ENCODE measurements at places on chromosomes 13 and 19.

GRCh38 chr19:47842941-47843340, 16.1 kb upstream of the TPRX2 start:
- no peak for DNase-seq

DNA sequence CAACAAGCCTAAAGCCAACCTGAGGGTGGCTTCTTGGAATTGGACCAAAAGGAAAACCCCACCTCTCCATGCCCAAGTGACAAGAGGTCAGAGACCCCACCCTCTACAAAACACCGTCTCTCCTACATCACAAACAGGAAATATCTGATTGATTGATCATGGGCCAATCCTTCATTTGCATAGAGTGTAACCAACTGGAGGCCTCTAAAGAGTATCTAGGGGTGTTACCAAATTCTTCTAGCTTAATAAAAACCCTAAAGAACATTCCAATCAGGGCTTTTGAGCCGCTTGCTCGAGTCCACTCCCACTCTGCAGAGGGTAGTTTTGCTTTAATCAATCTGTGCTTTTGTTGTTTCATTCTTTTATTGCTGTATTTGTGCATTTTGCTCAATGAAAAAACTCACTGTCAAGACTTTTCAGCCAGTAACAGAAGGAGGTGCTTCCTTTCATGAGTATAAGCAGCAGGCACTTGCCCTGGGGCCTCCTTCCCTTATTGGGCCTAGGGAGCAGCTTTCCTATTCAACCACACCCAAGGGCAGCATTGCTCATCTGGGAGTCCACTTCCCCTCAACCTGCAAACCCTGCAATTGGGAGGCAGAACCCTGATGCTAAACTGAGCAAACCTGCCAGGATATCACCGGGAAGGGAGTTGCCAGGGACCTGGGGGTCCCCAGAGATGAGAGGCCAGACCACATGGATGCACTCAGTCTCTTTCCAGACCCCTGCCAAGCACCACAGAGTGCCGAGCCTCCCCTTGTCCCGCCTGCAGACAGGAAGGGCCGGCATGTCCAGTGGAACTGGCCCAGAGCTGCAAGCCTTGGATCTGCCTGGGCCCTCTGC, 154.3 kb upstream of the VSTM2B start:
- DNase-seq = no peak

DNA sequence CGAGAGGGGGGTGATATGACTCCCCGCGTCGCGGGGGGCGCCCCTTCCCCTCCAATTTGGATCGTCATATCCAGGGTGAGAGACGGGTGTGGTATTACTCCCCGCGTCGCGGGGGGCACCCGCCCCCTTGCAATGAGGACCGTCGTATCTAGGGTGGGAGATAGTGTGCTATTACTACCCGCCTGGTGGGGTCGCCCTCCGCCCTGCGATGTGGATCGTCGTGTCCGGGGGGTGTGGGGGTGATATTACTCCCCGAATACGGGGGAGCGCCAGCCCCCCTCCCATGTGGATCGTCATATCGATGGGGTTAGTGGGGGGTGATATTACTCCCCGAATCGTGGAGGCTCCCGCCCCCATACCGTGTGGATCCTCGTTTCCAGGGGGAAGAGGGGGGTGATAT, 29.2 kb upstream of the RGCC start:
- DNase-seq = no peak

DNA sequence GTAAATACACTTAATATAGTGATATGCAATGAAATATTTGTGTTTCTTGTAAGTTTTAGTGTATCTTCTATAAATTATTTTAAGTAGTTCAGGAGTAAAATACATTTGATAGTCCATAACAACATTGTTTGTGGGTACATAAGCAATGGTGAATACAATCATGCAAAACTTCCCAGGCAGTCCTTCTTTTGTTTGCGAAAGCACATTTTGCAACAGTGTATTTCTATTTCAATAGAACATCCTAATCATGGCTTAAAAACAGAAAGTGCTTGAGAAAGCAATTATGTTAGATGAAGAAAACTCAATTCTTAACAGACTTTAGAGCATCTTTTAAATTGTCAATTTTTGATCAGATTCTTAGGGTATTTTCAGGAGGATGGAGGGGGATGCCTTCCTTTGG, 155.6 kb downstream of the POSTN start:
- DNase-seq = no peak

DNA sequence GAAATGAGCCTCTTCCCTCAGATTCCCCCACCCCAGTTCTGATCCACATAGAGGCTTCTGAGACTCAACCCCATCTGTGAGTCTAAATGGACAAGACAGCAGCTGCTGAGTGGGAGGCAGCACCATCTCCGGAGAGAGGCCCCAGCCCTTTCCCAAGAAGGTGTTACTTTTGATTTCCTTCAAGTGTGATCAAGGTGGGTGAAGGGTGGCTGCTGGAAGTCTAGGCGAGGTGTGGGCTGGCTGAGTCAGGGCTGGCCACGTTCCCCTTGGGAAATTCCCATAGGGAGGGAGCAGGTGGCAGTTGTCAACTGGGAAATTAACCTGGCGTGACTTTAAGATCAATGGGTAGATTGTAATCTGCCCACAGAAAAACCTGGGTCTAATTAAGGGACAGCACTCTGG, 148.0 kb downstream of the FOXO1 start:
- DNase-seq = no peak

DNA sequence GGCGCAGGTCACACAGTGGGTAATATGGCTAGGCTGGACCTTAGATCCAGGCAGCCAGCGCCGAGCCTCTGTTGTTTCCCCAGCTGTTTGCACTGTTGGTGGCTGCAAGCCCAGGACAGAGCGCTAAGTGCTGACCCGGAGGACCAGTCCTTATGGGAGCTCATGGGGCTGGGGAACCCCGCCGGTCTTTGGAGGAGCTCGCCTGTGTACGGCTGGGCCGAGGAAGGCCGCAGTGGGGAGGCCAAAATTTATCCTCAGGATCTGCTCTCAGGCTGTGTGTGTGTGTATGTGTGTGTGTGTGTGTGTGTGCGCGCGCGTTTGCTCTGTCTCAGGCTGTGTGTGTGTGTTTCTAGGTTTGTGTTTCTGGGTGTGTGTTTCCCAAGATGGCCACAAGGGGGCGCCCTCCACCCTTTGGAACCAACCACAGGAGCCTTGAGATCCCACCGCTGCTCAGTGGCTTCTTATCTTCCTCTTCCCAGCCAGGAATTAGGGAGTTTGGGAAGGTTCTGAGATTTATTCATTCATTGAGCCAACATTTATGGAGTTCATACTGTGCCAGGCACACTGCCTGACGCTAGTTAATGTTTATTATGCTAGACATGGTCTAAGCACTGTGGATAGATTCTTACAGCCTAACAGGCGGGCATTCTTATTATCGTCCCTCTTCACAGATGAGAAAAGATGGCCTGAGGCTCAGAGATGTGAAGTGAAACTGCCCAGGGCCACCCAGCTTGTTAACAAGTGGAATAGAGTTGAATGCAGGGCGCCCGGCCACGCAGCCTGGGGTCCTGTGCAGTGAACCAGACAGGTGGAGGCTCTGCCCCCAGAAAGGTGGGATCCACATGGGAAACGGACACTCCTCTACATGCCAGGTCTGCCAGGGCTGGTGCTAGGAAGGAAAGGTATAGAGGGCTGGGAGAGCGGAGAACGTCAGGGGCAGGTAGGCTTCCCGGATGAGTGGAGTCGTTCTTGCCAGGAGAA, 13.0 kb downstream of the PGLYRP1 start:
- peak; percentile 26 for DNase-seq

- no peak for DNase-seq
Measured at GRCh38 chr13:29496241-29496712, 99.2 kb downstream of the SLC7A1 start.

- no peak for DNase-seq
Measured at GRCh38 chr19:6276447-6276846, 3.3 kb downstream of the MLLT1 start.

DNA sequence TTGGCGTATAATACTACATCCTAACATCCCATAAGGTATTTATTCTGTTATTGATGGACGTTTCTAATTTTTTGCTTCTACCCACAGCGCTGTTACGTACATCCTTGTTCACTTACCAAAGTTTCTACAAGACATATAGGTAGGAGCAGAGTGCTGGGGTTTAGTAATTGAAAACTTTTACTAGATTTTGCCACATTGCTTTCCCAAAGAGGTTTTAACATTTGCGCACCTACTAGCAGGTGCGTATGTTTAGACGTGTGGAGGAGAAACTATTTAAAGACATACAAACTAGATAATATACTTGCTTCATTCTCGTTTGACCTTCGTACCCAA, 559 bp upstream of the RPL21 start:
- no peak for DNase-seq

GRCh38 chr13:101661839-101662238, 209.4 kb downstream of the ITGBL1 start:
- no peak for DNase-seq

DNA sequence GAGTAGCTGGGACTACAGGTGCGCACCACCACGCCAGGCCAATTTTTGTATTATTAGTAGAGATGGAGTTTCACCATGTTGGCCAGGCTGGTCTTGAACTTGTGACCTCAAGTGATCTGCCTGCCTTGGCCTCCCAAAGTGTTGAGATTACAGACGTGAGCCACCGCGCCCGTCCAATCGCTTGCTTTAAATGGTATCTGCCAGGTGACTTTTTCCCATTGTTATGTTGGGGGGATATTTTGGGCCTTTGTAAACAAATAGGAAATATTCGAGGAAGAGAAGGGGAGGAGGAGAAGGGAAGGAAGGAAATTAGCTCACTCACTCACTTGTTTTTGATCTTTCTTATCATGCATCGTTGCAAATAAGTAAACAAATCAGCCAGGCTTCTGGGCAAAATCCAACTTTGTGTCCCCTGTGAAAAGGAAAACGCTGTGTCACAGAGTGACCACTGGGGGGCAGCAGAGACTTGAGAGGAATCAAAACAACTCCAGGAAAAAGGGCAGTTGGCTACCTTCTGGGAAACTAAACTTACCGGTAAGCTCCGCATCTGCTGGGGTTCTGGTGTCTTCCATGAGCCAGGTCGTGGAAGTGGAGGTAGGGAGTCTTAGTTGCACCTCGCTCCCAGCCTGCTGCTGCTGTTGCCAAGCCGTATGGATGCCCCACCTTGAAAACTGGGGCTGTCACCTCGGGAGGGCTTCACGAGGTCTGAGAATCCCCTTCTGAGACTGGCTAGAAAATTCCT, 9.3 kb upstream of the RANBP3 start:
- peak; percentile 76 for DNase-seq

DNA sequence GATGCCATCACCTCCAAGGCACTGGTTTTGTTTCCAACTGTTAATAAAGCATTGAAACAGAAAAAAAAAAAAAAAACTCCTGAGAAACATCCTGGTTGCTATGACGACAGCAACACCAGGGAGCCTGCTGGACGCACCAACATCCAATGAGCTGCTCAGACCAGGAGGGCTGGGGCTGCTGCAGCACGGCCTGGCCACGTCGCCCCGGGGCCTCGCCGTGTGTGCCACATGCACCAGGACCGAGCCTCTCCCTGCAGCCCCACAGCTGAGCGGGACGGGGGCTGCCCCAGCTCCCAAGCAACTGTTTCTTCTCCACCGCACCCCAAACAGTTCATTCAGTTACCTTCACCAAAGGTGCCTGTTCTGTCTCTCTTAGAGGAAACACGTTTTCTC, 54.5 kb downstream of the RASA3 start:
- DNase-seq = no peak

GRCh38 chr19:1132552-1133383, 29.0 kb downstream of the GPX4 start:
- DNase-seq = no peak

GRCh38 chr19:50563597-50563996, 4.6 kb downstream of the LRRC4B start:
- no peak for DNase-seq
